Chondrocyte (in vitro differentiated cells): ENCODE measurements at places on chromosomes 11 and 22. TPM values are rescaled to one million over a fixed set of nuclear protein-coding genes. Genes with fewer than 3 reads are reported as not detected.

GRCh38 chr22:42685941-42686653, 34.6 kb downstream of the A4GALT start:
- H3K27ac ChIP-seq, result no peak overlapping the region
- peaks cover 55% of the 10 kb centered on the region for H3K4me1 ChIP-seq
- no peak for DNase-seq

GRCh38 chr22:43446037-43446803, 34.4 kb downstream of the MPPED1 start:
- H3K27ac ChIP-seq, result no peak overlapping the region
- no peak overlapping the region for H3K4me3 ChIP-seq
- H3K36me3 ChIP-seq, result no peaks in the 10 kb centered on the region

GRCh38 chr11:35162745-35163144, 23.8 kb downstream of the CD44 start:
- no peaks in the 10 kb centered on the region for H3K27me3 ChIP-seq
- H3K36me3 ChIP-seq, result no peaks in the 10 kb centered on the region
- DNase-seq, result no peak
- peaks cover 69% of the 10 kb centered on the region for H3K4me1 ChIP-seq
- no peak overlapping the region for H3K4me3 ChIP-seq
- H3K27ac ChIP-seq, result peak overlapping the region; percentile 17

The CHRM4 gene
- 0.38 to 0.42 TPM in 2 of 3 replicates, not detected in the other for total RNA-seq
